CD8-positive, alpha-beta T cell (primary cell): ENCODE measurements at places on chromosomes 4 and X.

DNA sequence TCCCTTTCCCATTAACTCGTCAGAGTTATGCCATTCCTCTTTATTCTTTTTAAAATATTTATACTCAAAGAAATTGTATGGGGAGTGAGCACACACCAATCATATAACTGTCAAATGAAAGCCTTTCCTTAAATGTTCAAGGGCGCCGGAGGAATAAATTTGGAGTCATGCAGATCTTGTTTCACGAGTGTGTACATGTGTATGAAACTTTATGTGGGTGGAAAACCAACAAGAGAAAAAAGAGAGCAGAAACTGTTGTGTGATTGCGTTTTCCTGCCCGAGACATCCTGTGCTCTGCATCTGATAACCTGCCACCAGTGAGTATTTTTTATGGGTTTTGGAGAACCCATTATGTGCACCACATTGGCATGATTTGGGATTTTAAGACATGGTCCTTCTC is 88.3 kb downstream of the FHDC1 start:
- DNase-seq = no peak

- no peak for DNase-seq
Measured at GRCh38 chrX:151816934-151817333, 82.4 kb downstream of the CNGA2 start.

GRCh38 chr4:129189630-129190029 is 93.7 kb downstream of the C4orf33 start:
- DNase-seq = no peak

DNA sequence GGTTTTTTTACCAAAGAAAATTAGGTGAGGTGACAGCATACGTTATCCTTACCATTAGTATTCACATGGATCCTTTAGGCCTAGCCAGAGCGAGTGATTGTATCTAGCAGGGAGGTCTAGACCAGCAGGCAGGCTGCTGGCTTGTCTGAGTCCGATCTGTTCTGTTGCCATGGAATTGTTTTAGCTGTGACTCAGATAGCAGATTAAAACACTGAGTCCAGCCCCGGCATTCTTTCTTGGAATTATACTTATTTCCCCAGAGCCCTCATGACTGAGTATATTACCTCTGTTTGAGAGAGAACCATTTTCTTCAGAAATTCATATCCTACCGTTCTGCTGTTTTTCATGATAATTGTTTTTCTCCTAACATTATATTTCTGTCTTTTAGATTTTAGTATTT is 37.4 kb downstream of the OCRL start:
- DNase-seq = no peak

GRCh38 chr4:165516281-165516833 is 137.5 kb downstream of the CPE start:
- no peak for DNase-seq

DNA sequence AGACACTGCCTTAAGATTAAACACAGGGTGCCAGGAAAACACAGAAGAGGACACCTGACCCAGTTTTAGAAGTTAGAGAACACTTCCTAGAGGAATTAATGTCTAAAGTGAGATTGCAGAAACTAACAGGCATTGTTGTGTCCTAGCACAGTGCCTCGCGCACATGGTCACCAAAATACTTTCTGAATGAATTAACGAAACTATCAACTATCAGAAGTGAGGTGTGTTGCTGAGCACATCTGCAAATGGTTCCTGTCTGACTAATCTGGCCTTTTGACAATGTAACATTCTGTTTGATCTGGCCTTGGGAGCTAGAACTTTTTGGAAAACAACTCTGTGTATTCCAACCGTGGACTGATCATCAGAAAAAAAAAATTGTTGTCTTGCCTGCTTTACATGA is 556.8 kb upstream of the LCORL start:
- no peak for DNase-seq

DNA sequence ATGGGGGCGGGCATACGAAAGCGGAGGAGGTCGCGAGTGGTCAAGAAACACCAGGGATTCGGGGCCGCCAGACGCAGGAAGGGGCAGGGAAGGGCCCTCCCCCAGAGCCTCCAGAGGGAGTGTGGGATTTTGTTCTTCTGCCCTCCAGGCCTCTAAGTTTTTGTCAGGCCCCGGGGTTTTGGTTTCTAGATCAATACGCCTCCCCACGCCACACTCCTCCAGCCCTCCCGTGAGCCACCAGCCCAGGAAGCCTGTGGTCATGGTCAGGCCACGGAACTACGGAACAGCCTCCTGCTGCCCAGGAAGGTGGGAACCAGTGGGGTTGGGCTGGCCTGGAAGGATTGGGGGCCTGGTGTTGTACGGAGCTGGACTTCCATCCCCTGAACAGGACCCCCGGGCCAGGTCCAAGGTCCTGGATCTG is 38.4 kb downstream of the CPLX1 start:
- no peak for DNase-seq

- no peak for DNase-seq
Measured at GRCh38 chr4:38757945-38758600, 24.7 kb downstream of the TLR10 start.

DNA sequence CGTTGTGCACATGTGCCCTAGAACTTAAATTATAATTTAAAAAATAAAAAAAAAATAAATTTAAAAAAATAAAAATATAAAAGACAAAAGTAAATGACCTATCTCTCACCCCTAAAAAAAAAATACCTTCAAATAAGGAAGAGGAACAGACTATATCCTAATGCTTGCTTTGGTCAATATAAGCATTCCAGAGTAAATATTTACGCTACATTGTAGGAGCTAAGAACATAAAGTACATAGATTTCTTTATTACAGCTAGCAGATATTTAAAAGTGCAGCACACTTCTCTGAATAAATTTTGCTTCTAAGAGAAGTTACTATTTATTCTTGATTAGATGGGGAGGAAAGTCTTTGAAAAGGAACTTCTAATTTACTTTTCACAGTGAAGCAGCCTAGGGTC is 24.5 kb upstream of the UGT2B11 start:
- no peak for DNase-seq

DNA sequence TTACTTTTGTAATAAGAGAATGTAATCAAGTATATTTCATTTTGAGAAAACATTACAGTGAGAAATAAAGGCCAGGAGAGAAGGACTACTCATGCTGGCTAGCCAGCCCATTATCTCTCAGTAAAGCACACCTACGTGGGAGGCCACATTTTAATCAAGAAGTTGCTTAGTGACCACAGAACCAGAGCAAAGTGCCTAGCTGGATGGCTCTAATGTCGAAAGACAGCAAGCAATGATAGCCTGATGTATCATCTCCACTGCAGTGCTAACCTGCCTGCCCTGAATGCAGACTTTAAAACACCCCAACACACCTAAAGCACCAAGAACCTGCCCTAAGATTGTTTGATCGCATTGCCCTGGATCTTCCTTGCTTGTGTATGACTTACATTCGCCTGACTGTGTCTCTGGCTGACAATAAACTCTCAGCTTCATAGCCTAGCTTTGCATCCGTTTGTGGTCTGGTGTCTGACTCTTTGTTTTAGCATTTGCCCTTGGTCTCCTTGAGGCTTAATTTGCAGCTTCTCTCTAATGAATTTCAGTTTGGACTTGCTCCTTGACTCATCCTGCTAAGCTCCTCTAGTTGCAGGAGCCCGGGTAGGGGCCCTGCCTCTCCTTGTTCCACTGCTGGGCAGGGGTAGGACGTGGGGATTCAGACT is 31.4 kb upstream of the SOWAHD start:
- no peak for DNase-seq

- no peak for DNase-seq
Measured at GRCh38 chrX:68273887-68274286, 159.4 kb downstream of the OPHN1 start.

- DNase-seq = no peak
Measured at GRCh38 chrX:71510161-71510560, 22.7 kb upstream of the OGT start.

- no peak for DNase-seq
Measured at GRCh38 chr4:73573794-73574528, 46.3 kb downstream of the RASSF6 start.

DNA sequence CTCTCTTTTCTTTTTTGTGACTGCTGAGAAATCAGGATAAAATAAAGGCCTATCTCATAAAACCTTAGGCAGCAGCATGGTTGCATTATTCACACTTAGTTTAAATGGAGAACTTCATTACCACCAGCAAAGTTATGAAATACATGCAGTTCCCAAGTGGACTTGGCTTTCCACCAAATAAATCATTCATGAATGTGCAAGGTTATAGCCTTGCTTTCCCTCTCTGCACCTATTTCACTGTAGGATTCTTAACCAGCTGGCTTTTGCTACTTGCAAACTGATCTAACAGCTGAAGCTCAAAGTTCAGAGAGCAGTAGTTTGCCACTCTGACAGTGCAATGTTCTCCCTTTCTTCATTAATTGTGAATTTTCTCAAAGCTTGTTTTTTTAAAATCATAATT is 140.1 kb upstream of the SMIM31 start:
- no peak for DNase-seq

DNA sequence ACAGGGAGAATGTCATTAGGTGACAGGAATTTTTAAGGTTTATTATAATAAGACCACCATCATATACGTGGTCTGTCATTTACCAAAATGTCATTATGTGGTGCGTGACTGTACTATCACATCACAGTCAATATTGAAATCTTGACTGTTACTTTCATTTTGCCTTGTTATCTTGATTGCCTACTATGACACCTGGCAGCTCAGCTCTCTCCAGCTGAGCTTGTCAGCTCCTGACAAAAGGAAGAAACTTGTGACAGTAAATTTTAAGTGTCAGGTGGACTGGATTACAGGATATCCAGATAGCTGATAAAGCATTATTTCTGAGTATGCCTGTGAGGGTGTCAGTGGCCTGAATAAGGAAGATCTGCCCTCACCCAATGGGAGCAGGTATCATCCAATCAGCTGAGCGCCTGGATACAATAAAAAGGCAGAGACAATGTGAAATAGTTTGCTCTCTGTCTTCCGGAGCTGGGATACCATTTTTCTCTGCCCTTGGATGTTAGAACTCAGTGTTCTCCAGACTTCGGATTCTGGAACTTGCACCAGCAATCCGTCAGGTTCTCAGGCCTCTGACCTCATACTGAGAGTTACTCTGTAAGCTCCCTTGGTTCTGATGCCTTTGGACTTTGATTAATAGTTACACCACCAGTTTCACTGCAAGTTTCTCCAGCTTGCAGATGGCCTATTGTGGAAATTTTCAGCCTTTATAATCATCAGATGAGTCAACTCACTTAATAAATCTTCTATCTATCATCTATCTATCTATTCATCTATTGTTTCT is 1454.7 kb upstream of the IGFBP7 start:
- no peak for DNase-seq

GRCh38 chr4:8722556-8722955 is 130.0 kb downstream of the CPZ start:
- DNase-seq = no peak

- DNase-seq = no peak
Measured at GRCh38 chrX:110402091-110402849, 43.6 kb downstream of the RTL9 start.

GRCh38 chr4:152575533-152575932 is 39.6 kb upstream of the FBXW7 start:
- no peak for DNase-seq

DNA sequence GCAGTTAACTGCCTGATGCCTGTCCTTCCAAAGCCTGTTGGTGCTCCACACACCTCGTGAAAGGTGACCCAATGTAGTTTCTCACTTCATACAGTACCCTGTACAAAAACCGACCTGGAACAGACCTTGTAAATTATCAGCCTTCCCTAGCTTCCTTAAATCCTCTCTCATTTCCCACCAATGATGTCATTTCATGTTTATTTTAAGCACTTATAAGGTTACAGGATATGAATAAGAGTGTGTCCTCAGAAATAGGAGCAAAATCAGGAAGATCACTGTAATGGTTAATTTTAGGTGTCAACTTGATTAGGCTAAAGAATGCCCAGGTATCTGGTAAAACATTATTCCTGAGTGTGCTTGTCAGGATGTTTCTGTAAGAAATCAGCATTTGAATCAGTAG is 44.7 kb downstream of the TMEM150C start:
- no peak for DNase-seq

GRCh38 chrX:48520976-48521352 is 644 bp upstream of the EBP start:
- no peak for DNase-seq

- no peak for DNase-seq
Measured at GRCh38 chr4:186622788-186623464, 67.6 kb upstream of the MTNR1A start.

DNA sequence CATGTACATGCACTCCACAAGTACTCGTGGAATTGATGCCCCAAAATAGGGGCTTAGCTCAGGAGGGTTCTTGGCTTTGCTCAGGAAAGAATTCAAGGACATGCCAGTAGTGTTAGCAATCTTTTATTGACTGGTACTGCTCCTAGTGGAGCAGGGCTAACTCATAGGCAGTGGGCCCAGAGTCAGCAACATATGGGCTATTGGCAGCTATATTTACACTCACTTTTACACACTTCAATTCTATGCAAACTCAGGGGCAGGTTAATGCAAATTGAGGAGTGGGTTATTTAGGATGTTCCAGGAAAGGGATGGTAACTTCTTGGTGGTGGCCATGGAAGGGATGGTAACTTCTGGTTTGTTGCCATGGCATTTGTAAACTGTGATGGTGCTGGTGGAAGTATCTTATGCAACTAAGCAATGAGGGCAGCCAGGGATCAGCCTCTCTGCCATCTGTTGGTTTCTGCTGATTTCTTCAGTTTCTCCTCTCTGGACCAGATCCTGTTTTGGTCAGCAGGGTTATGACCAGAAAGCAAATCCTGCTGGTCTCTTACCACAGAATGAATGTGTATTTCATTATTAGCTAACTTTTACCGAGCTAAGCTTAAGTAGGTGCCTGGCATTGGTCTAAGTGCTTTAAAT is 69.2 kb upstream of the FAT1 start:
- no peak for DNase-seq
